ENCODE measurements at places on chromosomes 6 and 20. TPM values are rescaled to one million over a fixed set of nuclear protein-coding genes. Genes with fewer than 3 reads are reported as not detected.

Gene BTNL2
- not detected for total RNA-seq

Gene EMILIN3
- total RNA-seq = not detected

Gene MYLK4
- total RNA-seq = 0.26 TPM

Gene HTR1B
- not detected for total RNA-seq

Gene C20orf202
- total RNA-seq = not detected

Gene DOP1A
- total RNA-seq = 18.9 TPM

- H3K4me3 ChIP-seq = no peak overlapping the region
- H3K27me3 ChIP-seq = no peaks in the 10 kb centered on the region
- no peak overlapping the region for H3K27ac ChIP-seq
- DNase-seq = no peak
- peaks cover 83% of the 10 kb centered on the region for H3K4me1 ChIP-seq
- peaks cover 89% of the 10 kb centered on the region for H3K36me3 ChIP-seq
Measured at GRCh38 chr20:41034239-41034638, 5.6 kb downstream of the TOP1 start.

DNA sequence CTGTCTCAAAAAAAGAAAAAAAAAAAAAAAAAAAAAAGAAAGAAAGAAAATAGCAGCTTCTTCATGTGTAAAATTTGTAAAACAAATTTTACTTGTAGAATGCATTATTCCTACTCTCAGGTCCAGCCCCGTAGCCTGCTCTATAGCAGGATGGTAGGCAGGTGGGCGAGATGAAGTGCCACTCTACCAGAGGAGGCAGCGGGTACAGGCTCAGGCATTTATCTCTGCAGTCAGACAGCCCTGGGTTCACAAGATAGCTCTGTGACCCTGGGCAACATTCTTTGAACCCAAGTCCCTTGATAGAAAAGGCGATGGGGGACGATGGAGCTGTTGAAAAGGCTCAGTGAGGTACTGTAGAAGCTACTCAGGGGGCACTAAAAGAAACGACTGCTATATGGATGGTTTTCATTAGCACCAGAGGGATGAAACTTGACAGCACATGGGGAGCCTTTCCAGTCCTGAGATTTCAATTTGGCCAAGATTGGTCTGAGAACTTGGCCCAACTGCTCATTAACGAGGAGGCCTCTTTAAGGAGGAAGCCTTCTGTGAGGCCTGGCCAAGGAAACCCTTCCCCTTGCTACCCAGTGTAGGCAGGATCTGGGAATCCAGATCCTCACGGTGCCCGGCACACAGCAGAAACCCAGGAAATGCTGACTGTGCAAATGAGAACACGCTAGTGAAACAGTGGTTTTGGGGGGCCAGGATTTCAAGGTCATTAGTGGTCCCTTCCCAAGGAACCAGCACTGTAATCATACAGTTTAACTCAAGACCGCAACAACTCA lies 63.1 kb downstream of the MYH7B start:
- H3K4me3 ChIP-seq = no peak overlapping the region
- H3K4me1 ChIP-seq = no peaks in the 10 kb centered on the region
- no peak for DNase-seq
- no peak overlapping the region for H3K27ac ChIP-seq

- no peaks in the 10 kb centered on the region for H3K36me3 ChIP-seq
- H3K4me1 ChIP-seq = no peaks in the 10 kb centered on the region
- no peaks in the 10 kb centered on the region for H3K27me3 ChIP-seq
- no peak overlapping the region for H3K4me3 ChIP-seq
- no peak for DNase-seq
Measured at GRCh38 chr6:169265486-169266131, 12.0 kb upstream of the THBS2 start.

GRCh38 chr6:127550403-127550802 lies 26.6 kb upstream of the C6orf58 start:
- DNase-seq = no peak
- H3K27me3 ChIP-seq = peaks cover 25% of the 10 kb centered on the region
- H3K36me3 ChIP-seq = no peaks in the 10 kb centered on the region
- no peak overlapping the region for H3K4me3 ChIP-seq
- H3K4me1 ChIP-seq = no peaks in the 10 kb centered on the region

- DNase-seq = no peak
- H3K27me3 ChIP-seq = peaks cover 36% of the 10 kb centered on the region
- H3K36me3 ChIP-seq = peaks cover 14% of the 10 kb centered on the region
- peaks cover 13% of the 10 kb centered on the region for H3K4me1 ChIP-seq
Measured at GRCh38 chr20:49561806-49562205, 6.1 kb downstream of the PTGIS start.

DNA sequence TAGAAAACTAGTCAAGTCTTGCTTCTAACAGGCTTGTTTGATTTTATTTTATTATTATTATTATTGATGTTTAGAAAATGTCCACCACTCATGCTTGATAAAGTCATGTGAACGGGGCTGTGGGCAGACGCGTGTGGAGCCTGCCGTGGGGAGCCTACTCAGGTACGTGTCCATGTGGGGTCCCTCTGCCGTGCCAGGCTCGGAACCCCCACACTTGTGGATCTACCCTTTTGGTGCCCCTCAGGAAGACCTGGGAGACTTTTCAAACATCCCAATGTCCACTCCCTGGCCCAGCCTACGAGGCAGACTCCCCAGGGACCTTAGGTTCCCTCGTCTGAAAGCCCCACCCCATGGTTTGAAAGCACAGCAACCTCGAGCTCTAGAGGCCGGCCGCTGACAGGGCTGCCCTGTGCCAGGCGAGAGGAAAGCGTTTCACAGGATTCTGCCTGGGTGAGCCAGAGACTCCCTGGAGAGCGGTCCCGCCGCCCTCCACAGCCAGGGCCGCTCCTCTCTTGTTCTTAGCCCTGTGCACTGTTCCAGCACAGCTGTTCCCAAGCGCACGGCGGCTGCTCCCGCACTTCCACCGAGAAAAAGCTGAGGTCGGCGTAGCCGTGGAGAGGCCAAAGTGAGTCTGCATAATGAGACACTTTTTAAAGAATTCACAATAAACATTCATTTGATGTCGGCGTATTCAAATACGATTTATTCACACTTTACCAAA lies 249.7 kb downstream of the TTLL2 start:
- H3K36me3 ChIP-seq = no peaks in the 10 kb centered on the region
- H3K4me1 ChIP-seq = no peaks in the 10 kb centered on the region
- no peaks in the 10 kb centered on the region for H3K27me3 ChIP-seq
- H3K4me3 ChIP-seq = no peak overlapping the region
- no peak overlapping the region for H3K27ac ChIP-seq

DNA sequence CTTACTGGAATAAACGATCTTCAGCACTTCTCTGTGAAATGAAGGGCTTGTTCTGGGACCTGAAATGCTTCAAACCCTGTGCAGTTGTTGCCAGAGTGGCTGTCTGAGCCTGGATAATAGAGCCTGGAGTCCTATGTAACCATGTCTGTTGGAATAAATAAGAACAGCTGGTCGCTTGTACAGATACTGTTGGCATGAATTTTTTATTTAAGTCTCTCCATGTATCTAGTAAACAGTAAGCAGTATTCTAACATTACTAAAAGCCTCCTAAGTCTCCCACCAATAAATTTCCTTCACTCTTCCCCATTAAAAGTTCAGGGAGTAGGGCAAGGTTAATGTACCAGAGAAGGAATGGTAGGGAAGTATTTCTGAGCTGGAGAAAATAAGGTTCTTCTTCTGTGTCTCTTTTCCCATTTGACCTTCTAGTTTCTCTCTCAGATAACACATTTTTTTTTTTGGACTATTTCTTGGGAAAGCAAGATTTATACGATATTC lies 227.5 kb downstream of the PRL start:
- H3K27me3 ChIP-seq = no peaks in the 10 kb centered on the region
- peaks cover 4% of the 10 kb centered on the region for H3K4me1 ChIP-seq
- no peak for DNase-seq
- H3K27ac ChIP-seq = no peak overlapping the region
- H3K36me3 ChIP-seq = no peaks in the 10 kb centered on the region

DNA sequence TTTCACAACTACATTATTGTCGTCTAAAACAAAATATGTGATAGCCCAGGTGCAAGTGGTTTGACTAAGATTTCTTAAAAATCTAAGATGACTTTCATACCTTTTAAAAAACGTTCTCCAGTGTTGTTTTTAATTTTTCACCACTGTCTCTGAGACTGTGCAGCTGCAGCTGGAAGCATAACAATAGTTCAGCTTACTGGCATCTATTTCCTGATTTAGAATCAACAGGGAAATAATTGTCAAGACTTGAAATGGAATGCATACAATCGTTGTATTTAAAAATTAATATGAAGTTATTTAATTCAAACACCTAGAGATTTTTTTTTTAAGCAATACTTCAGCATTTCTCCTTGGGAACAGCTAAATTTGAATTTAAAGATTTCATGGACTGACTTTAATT lies 982.0 kb upstream of the EPHA7 start:
- DNase-seq = no peak
- no peaks in the 10 kb centered on the region for H3K36me3 ChIP-seq
- H3K27me3 ChIP-seq = no peaks in the 10 kb centered on the region
- no peaks in the 10 kb centered on the region for H3K4me1 ChIP-seq

DNA sequence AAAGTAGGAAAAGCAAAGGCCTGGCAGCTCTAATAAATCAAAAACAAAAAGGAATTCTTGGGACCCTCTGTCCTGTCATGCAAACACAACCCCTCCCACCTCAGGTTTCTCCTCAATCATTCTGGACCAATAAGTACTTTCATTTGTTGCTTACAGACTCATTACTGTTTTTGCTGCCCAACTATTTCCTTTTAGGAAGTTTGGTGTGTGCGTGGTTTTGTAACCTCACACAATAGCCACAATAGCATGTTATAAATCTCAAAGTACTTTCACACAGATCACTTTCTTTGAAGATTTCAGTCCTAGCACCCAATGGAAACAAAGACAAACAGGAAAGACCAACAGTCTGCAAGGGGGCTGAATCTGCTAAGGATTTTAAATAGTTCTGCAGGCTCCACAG lies 4.5 kb downstream of the MRPL14 start:
- peaks cover 78% of the 10 kb centered on the region for H3K4me1 ChIP-seq
- peak overlapping the region; percentile 72 for H3K27ac ChIP-seq
- H3K27me3 ChIP-seq = no peaks in the 10 kb centered on the region
- peak overlapping the region; percentile 50 for H3K4me3 ChIP-seq

GRCh38 chr6:53009056-53009455 lies 14.0 kb upstream of the GSTA4 start:
- no peak overlapping the region for H3K4me3 ChIP-seq
- peaks cover 25% of the 10 kb centered on the region for H3K36me3 ChIP-seq
- no peak for DNase-seq
- no peaks in the 10 kb centered on the region for H3K4me1 ChIP-seq

DNA sequence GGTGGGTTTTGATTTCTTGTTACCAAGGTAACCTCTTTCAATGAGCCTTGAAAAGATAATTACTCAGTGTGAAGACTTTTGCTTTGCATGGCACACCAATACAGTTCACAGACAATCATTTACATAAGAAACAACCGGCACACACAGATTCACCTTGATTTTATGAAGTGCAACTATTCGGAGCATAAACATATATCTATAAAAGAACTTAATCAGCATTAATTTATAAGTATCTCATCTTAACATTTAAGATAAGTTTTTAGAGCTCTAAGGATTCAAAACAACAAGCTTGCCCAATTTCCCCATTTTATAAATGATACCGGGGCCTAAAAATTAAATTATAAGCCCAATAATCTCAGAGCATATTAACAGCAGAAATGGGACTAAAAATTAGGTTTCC lies 85.9 kb upstream of the PCSK2 start:
- H3K27ac ChIP-seq = no peak overlapping the region
- H3K4me1 ChIP-seq = no peaks in the 10 kb centered on the region
- no peaks in the 10 kb centered on the region for H3K36me3 ChIP-seq
- no peak for DNase-seq
- H3K27me3 ChIP-seq = no peaks in the 10 kb centered on the region
- no peak overlapping the region for H3K4me3 ChIP-seq

DNA sequence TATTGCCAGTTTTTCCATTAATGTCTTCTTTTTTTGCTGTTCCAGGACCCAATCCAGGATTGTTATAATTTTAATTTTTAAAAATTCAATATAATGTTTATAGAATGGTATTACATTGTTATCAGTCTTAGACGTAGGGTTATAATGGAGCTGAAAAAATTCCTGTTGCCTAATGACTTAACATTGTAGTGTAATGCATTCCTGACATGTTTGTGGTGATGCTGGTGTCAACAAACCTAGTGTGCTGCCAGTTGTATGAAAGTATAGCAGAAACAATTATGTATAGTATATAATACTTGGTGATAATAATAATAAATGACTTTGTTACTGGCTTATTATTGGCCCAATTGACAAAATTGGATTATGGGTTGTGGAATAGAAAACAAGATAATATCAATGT lies 30.4 kb downstream of the KIZ start:
- DNase-seq = no peak
- no peak overlapping the region for H3K27ac ChIP-seq
- no peak overlapping the region for H3K4me3 ChIP-seq

- peaks cover 8% of the 10 kb centered on the region for H3K4me1 ChIP-seq
- no peak for DNase-seq
- H3K36me3 ChIP-seq = no peaks in the 10 kb centered on the region
- peaks cover 5% of the 10 kb centered on the region for H3K27me3 ChIP-seq
- no peak within 1 kb of the TSS for H3K4me3 ChIP-seq
Measured at GRCh38 chr6:31945507-31946369, at the start of gene CFB. Gene CFB (plus strand): TSS chr6:31946095. CDS start chr6:31946222, 127 bp downstream.

DNA sequence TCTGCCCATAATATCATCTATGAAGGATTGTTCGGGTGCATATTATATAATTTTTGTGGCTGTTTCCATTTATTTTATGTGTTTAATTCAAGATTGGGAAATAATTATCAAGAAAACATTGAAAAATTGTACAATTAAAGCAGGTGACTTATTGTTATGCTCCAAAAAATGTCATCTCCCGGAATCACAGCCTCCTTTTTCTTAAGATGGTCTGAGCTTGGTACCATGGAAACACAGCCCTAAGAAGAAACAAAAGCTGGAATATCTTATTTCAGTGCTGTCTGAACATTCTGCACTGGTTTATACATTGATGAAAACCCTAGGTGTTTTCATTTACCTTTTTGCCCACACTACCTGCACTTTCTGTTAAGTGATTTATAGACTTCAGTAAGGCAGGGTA lies 367.2 kb downstream of the ARHGAP18 start:
- no peak overlapping the region for H3K27ac ChIP-seq
- no peaks in the 10 kb centered on the region for H3K4me1 ChIP-seq
- no peak overlapping the region for H3K4me3 ChIP-seq
- peaks cover 11% of the 10 kb centered on the region for H3K27me3 ChIP-seq
- no peaks in the 10 kb centered on the region for H3K36me3 ChIP-seq
- no peak for DNase-seq

GRCh38 chr6:29792123-29793035 lies 35.2 kb upstream of the HLA-G start:
- H3K4me3 ChIP-seq = peak overlapping the region; percentile 70
- peaks cover 15% of the 10 kb centered on the region for H3K4me1 ChIP-seq
- H3K27me3 ChIP-seq = peaks cover 65% of the 10 kb centered on the region
- peak; percentile 67 for DNase-seq

DNA sequence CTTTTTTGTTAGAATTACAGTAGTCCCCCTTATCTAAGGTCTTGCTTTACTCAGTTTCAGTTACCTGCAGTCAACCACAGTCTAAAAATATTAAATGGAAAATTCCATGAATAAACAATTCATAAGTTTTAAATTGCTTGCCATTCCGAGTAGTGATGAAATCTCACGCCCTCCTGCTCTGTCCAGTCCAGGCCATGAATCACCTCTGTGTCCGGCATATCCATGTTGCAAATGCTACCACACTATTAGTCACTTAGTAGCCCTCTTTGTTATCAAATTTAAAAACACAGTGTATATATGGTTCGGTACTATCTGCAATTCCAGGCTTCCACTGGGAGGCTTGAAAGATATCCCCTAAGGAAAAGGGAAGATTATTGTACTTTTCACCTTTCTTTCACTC lies 164.6 kb upstream of the FAM83B start:
- no peaks in the 10 kb centered on the region for H3K4me1 ChIP-seq
- no peak overlapping the region for H3K4me3 ChIP-seq
- no peaks in the 10 kb centered on the region for H3K36me3 ChIP-seq
- DNase-seq = no peak
- H3K27me3 ChIP-seq = no peaks in the 10 kb centered on the region

All from activated CD8-positive, alpha-beta T cell treated with anti-CD3 and anti-CD28 coated beads, Interleukin-2, amount 10 ng/mL, durations not matched to agents 7 days and 5 days (primary cell).